ENCODE measurements at places on chromosomes 4 and X.

DNA sequence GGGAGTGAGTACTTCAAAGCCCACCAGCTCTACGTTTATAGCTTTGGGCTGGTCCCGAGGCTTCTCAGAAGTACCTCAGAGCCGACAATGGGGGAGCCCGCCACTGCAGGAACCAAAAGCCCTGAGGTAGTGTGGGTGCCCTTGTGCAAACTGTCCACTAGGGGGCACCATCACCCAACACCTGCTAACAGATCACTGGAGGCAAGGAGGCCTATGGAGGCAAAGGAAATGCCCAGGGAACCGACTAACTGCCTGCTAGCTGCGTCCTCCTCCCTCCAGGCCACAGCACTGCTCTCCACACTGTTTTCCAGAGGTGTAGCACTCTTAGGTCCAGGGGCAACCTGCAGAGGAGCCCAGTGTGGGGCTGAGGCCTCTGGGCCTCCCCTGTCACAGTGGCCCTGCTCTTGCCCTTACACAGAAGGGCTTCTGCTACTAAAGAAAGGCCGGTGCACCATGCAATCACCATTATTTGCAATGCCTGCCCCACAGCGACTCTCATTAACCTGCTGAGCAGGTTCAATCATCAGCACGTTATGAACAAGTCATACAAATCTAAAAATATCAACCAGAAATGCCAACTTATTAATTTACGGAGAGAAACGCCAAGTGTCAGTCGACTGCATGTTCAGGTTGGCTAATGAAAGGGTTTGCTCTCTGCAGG lies 159.1 kb downstream of the NSUN7 start:
- no peak overlapping the region for H3K27ac ChIP-seq
- H3K4me1 ChIP-seq = peaks cover 29% of the 10 kb centered on the region
- no peak overlapping the region for H3K4me3 ChIP-seq
- H3K27me3 ChIP-seq = no peaks in the 10 kb centered on the region
- no peaks in the 10 kb centered on the region for H3K36me3 ChIP-seq

- H3K4me1 ChIP-seq = peaks cover 75% of the 10 kb centered on the region
- no peaks in the 10 kb centered on the region for H3K36me3 ChIP-seq
- peaks cover 100% of the 10 kb centered on the region for H3K27me3 ChIP-seq
- no peak overlapping the region for H3K4me3 ChIP-seq
Measured at GRCh38 chr4:112517911-112518310, 1.9 kb upstream of the NEUROG2 start.

DNA sequence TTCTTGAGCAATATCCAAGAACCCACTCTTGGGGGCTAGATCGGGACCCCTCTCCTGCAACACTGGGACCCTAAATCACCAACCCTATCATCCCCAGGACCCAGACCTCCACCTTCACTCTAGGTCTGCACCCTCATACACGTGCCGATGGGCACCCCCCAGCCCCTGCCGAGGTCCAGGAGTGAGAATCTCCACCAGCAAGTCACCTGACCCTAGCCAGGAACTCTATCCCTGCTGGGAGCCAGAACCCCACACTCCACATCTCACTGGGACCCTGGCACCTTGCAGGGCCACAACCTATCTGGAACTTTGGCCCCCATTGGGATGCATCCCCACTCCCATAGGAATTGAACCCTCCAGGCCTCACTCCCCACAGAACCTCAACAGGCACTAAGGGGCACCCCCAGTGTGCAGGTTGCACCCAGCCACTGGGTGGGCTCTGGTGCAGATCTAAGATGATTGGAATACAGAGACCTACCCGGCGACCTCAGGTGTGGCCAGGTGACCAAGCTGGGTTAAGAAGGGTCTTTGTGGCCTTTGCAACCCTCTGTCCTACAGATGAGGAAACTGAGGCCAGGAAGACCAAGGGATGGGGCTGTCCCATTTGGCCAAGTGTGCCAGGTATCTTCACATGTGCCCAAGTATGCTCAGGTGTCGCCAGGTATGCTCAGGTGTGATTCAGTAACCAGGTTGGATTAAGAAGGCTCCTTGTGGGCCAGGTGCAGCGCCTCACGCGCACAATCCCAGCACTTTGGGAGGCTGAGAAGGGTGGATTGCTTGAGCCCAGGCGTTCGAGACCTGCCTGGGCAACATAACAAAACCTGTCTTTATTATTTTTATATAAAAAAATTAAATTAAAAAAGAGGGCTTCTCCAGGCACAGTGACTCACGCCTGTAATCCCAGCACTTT lies 3.1 kb upstream of the DHRSX start:
- H3K4me3 ChIP-seq = no peak overlapping the region
- DNase-seq = no peak
- no peaks in the 10 kb centered on the region for H3K36me3 ChIP-seq
- no peak overlapping the region for H3K27ac ChIP-seq

DNA sequence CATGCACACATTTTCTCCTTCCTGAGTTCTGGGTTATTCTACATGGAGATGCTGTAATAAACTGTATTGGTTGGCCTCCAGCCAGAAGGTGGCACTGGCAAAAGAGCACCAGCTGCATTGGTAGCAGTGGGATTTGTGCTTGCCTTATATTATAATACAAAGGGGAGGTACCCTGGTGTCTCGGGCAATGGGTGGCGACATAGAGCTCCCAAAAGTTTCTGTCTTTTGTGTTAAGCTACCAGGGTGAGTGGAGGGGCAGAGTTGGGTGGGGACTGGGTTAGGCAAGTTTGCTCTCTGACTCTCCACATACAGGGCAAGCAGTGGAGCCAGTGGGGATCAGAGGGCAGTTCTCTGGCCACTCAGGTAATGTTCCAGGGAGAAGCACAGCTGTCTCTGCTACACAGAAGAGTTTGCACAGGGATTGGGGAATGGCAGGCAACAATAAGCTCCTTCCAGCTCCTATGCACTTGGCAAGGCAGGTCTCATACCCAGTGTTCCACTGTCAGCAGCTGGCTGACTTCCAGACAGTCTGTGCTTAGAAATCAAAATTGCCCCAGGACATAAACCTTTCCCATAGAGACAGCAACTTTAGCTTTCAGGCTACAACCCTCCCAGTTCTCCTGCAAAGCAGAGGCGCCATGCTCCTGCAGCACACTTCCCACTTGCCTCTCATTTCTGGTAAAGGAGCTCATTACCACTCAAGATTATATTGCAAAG lies 463.9 kb upstream of the PCDH7 start:
- H3K4me3 ChIP-seq = no peak overlapping the region
- H3K4me1 ChIP-seq = no peaks in the 10 kb centered on the region
- no peak overlapping the region for H3K27ac ChIP-seq
- no peaks in the 10 kb centered on the region for H3K36me3 ChIP-seq
- H3K27me3 ChIP-seq = no peaks in the 10 kb centered on the region

DNA sequence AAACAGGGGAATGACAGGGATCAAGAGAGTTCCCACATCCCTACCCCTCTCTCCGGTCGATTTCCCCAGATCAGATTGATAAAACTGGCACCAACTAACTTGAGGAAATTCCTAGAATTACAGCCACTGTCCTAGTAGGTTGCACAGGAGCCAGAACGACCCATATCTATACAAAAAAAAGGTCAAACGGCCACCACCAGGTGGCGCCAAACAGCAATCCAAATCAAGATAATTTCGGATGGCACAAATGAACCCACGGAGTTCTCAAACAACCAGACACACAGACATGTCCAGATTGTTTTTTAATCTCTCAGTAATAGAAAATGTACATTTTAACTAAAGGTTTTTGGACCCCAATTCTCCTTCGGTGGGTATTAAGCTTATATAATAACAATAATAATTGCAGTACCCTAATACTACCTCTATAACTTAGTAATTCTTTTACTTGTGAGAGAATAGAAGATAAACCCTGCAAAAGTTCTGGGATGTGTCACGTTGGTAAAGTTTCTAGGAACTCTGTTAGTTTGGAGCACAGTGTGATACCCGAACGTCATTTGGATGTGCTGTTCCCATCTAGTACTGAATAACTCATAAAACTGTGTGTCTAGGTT lies 212.6 kb downstream of the SPOCK3 start:
- no peak overlapping the region for H3K27ac ChIP-seq
- peak; percentile 80 for DNase-seq
- peaks cover 4% of the 10 kb centered on the region for H3K27me3 ChIP-seq
- H3K4me1 ChIP-seq = no peaks in the 10 kb centered on the region

GRCh38 chrX:72470532-72471223 lies 102.0 kb downstream of the HDAC8 start:
- no peak overlapping the region for H3K27ac ChIP-seq
- H3K4me3 ChIP-seq = no peak overlapping the region
- no peak for DNase-seq
- no peaks in the 10 kb centered on the region for H3K27me3 ChIP-seq
- no peaks in the 10 kb centered on the region for H3K4me1 ChIP-seq

- peaks cover 20% of the 10 kb centered on the region for H3K4me1 ChIP-seq
- no peaks in the 10 kb centered on the region for H3K36me3 ChIP-seq
- DNase-seq = no peak
- H3K27ac ChIP-seq = no peak overlapping the region
Measured at GRCh38 chr4:22312113-22312512, 203.8 kb downstream of the ADGRA3 start.

DNA sequence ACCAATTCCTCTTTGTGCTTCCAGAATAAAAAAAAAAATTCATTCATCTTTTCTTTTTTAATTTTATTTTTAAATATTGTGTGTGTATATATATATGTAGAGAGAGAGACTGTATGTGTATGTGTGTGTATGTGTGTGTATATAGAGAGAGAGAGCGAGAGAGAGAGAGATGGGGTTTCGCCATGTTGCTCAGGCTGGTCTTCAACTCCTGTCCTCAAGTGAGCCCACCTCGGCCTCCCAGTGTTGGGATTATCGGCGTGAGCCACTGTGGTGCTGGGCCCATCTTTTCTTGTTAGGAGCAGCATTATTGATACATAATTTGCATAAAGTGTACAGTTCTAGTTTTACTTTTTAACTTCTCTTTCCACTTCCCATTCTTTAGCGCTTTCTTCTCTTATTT lies 33.6 kb downstream of the KDM6A start:
- H3K4me3 ChIP-seq = no peak overlapping the region
- peaks cover 12% of the 10 kb centered on the region for H3K4me1 ChIP-seq
- no peak for DNase-seq
- H3K36me3 ChIP-seq = peaks cover 67% of the 10 kb centered on the region
- H3K27me3 ChIP-seq = peaks cover 2% of the 10 kb centered on the region

DNA sequence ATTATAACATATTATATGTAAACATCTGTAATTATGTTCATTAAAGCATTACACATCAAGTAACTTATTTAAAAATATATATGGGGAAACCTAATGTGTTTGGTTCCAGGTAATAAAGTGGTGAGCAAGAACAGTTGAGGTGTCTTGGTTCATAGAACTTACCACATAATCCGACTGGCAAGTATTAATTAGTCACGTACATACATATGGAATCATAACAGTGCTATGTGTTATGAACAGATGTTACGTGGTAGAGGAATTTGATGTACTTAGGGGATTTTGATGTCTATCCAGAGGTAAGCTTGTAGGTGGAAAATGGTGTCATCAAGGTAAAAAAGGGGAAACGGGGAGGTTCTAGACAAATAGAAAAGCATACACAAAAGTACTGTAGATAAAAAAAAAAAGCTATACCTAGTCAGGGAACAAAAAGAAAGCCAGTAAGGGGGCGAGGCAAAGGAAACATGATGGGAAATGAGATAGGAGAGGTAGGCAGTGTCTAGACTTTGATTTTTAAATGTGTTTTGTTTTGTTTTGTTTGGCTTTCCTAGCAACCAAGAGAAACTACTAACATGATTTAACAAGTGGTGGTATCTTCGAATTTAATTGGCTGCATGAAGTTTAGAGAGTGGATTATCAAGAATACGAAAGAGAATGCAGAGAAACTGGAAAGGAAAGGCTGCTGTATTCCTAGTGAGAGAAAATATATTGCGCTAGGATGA lies 12.6 kb downstream of the DMD start:
- no peaks in the 10 kb centered on the region for H3K4me1 ChIP-seq
- H3K27me3 ChIP-seq = no peaks in the 10 kb centered on the region
- no peak overlapping the region for H3K27ac ChIP-seq
- no peak for DNase-seq
- H3K4me3 ChIP-seq = no peak overlapping the region

DNA sequence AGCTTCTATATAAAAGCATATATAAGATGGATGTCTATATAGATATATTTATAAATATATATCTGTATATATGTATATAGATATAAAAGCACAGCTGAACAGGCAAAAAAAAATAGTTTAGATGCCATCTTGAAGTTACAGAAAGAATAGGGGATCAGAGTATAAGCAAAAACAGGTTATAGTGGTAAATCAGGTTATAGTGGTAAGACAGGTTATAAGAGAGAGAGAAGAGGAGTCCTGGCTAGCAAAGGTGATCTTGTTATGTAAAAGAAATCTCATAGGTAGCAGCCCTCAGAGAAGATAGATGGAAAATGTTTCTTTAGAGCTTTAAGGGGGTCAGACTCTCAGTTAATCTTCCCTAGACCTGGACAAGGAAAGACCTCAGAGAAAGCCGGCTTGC lies 1263.1 kb downstream of the PCDH7 start:
- H3K27ac ChIP-seq = no peak overlapping the region
- H3K27me3 ChIP-seq = no peaks in the 10 kb centered on the region
- no peak for DNase-seq
- H3K4me1 ChIP-seq = no peaks in the 10 kb centered on the region
- H3K4me3 ChIP-seq = no peak overlapping the region

DNA sequence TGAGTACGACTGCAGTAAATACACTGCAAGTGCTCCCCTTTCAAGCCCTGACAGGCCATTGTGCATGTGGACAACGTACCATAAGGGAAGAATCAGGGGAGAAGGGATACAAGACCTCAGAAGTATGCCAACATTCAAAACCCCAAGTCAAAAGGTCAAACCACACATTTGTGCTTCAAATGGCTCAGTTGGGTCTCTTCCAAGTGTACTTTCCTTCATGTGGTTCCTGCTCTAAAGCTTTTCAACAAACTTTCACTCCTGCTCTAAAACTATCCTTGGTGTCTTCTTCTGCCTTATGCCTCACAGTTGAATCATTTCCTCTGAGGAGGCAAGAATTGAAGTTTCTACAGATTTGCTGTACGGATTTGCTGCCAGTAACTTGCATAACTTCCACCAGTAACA lies 305.7 kb upstream of the SLIT2 start:
- peak overlapping the region; percentile 57 for H3K27ac ChIP-seq
- DNase-seq = no peak
- no peaks in the 10 kb centered on the region for H3K27me3 ChIP-seq

GRCh38 chrX:155026420-155026726 lies 271 bp upstream of the FUNDC2 start:
- peak overlapping the region; percentile 90 for H3K27ac ChIP-seq
- H3K27me3 ChIP-seq = no peaks in the 10 kb centered on the region
- H3K36me3 ChIP-seq = peaks cover 6% of the 10 kb centered on the region
- H3K4me3 ChIP-seq = peak overlapping the region; percentile 83

- H3K4me1 ChIP-seq = peaks cover 27% of the 10 kb centered on the region
- no peak overlapping the region for H3K4me3 ChIP-seq
- H3K36me3 ChIP-seq = no peaks in the 10 kb centered on the region
Measured at GRCh38 chr4:151804086-151804630, 43.4 kb upstream of the GATB start.

GRCh38 chrX:867502-867901 lies 236.9 kb downstream of the SHOX start:
- no peak overlapping the region for H3K27ac ChIP-seq
- H3K4me3 ChIP-seq = peak overlapping the region; percentile 39
- DNase-seq = no peak

DNA sequence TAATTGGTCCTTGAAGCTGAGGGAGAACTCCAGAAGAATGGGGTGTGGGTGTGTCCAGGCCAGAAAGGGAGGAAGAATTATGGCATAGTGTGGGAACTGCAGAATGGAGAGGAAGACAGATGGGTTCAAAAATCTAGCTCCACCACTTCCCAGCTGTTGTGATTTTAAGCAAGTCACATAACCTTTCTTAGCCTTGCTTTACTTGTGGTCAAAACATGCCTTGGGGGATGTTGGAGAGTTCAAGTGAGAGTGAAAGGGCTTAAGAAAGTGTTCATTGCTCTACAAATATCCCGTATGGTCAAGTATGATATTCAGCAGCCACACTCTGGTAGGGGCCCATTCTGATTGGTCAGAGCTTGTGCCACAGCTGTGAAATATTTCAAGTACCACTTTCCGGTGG lies 15.0 kb upstream of the STARD8 start:
- H3K36me3 ChIP-seq = no peaks in the 10 kb centered on the region
- peaks cover 7% of the 10 kb centered on the region for H3K27me3 ChIP-seq
- no peak for DNase-seq
- no peak overlapping the region for H3K4me3 ChIP-seq
- peaks cover 5% of the 10 kb centered on the region for H3K4me1 ChIP-seq

Measured in nephron progenitor cell (in vitro differentiated cells).